ENCODE measurements at places on chromosomes 7 and 10.

DNA sequence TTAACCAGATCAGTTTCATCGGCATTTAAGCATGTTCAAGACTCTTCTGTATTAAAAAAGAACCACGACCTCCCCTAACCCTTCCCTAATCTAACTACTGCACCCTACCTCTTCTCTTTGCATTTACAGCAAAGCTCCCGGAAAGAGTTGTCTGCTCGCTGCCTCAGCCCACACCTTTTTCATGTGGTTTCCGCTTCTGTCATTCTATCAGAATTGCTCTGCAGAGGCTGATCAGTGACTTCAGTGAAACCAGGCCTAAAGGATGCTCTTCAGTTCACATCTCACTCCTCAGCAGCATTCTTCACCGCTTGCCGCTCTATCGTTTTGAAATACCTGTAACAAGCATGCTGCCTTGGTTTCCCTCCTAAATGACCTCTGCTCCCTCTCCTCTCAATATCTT lies 160.9 kb downstream of the SDK1 start:
- peaks cover 45% of the 10 kb centered on the region for H3K4me1 ChIP-seq
- no peaks in the 10 kb centered on the region for H3K36me3 ChIP-seq
- H3K27ac ChIP-seq, result peak overlapping the region; percentile 70
- no peaks in the 10 kb centered on the region for H3K27me3 ChIP-seq
- DNase-seq, result peak; percentile 91

- no peak overlapping the region for H3K27ac ChIP-seq
- no peak overlapping the region for H3K4me3 ChIP-seq
- H3K27me3 ChIP-seq, result no peaks in the 10 kb centered on the region
- DNase-seq, result no peak
- H3K36me3 ChIP-seq, result no peaks in the 10 kb centered on the region
- no peaks in the 10 kb centered on the region for H3K4me1 ChIP-seq
Observed at GRCh38 chr7:150787321-150788281, 12.6 kb downstream of the TMEM176B start.

- DNase-seq, result no peak
- no peaks in the 10 kb centered on the region for H3K36me3 ChIP-seq
- no peak overlapping the region for H3K27ac ChIP-seq
- H3K4me1 ChIP-seq, result no peaks in the 10 kb centered on the region
- H3K4me3 ChIP-seq, result no peak overlapping the region
- H3K27me3 ChIP-seq, result no peaks in the 10 kb centered on the region
Observed at GRCh38 chr7:111228437-111228836, 137.5 kb downstream of the LRRN3 start.

DNA sequence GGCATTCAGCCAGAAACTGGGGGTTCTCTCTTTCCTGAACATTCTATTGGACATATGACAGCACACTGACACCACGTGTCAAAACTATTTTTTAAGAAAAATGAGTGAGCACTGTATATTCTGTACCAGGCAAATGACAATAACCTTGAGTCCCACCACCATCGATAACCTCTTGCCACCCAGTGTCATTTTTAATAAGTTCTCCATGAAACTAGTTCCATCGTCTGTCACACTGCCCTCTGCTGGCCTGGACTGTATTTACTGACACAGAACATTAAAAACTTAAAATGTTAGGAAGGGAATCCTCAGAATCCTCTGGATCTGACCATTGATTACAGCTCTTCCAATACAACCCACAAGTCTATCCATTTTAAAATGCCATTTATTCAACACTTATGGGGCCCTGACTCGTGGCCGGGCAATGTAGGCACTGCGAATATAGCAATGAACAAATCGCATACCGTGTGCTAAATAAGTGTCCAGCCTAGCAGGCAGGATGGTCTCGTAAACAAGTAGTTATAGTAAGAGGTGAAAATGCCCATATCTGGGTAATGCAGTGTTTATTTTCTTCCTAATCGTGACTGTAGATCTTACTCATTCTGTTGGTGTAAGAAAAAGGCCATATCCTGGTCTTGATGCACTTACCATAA lies 35.9 kb upstream of the CACNB2 start:
- H3K27ac ChIP-seq, result no peak overlapping the region
- DNase-seq, result peak; percentile 22
- H3K27me3 ChIP-seq, result no peaks in the 10 kb centered on the region
- no peak overlapping the region for H3K4me3 ChIP-seq

DNA sequence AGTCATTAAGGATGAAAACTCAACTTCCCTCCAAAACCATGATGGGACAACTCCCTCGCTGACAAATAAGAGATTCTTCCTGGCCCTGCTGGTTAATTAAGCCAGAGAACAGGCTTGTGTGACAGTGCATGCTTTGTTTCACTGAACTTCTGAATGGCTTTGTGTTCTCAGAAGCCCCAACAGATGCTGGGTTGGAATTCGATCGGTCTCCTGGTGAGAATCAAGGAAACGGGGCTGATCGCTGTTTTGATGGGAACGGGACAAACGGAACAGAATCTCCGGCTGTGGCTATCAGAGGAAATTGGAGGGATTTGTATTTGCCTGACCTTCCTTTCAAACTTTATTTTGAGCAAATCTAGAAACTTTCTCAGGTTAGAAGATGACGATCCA lies 145.0 kb downstream of the RNF216 start:
- H3K4me3 ChIP-seq, result no peak overlapping the region
- H3K36me3 ChIP-seq, result peaks cover 4% of the 10 kb centered on the region
- H3K4me1 ChIP-seq, result peaks cover 17% of the 10 kb centered on the region
- no peak overlapping the region for H3K27ac ChIP-seq

- no peak overlapping the region for H3K27ac ChIP-seq
- no peaks in the 10 kb centered on the region for H3K27me3 ChIP-seq
Observed at GRCh38 chr7:155487509-155488482, 29.9 kb downstream of the EN2 start.

- peak overlapping the region; percentile 92 for H3K4me3 ChIP-seq
- H3K4me1 ChIP-seq, result peaks cover 68% of the 10 kb centered on the region
- no peak for DNase-seq
- H3K36me3 ChIP-seq, result peaks cover 24% of the 10 kb centered on the region
Observed at GRCh38 chr7:150566572-150566971, 618 bp upstream of the GIMAP4 start.
